ENCODE measurements at places on chromosomes 5 and 9.
A peak's percentile ranks its signal among the peaks of the same experiment; 100 is the strongest.

GRCh38 chr5:60248901-60249300, 355.4 kb upstream of the PDE4D start:
- DNase-seq, result no peak

DNA sequence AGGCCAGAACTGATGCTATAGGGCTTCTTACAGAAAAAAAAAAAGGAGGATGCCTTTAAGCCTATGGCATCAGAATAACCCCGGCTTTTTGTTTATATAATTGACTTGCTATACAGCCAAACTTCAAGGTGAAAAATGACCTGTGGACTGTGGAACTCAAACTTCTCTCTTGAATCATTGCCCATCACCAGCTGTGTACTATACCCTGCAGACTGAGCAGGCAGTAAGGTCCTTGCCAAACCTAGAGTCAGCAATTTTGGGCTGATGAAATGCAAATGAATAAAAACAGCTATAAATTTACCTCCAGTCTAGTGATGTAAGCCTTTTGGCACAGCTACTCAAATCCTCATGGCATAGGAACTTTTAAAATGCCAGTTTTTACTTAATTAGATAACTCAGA, 44.5 kb upstream of the PPP3R2 start:
- DNase-seq, result no peak

DNA sequence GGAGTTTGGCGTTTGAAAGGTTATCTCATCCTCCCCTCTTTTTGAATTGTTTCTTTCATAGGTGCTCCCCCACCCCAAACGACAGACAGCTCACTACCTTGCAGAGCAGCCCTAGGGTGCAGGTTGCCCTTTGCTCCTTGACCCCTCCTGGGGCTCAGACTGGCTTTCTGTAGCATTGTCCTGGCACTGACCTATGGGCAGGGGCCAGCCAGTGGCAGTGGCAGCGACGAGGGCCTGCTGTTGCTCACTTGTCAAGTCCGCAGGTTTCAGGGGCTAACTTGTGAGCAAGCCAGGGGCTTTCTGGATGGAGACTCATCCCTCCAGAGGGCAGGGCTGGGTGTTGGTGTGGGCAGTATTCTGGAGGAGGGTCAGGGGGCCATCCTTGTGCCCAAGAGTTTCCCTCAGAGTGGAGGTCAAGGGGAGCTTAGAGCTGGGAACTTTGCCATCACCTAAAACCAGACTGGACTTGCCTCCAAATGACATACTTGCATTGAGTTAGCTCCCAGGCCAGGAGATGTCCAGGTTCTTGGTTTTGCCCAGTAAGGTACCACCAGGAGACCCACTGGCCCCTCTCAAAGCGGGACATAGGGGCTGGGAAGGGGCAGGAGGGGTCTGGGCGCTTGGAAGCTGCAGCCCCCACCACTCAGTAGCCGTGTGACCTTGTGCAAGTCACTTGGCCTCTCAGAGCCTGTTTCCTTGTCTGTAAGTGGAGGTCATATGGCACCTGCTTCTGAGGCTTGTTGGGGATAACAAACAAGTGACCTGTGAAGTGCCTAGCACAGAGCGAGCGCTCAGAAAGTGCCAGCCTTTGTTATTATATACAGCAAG, 53.5 kb upstream of the CDKN2AIPNL start:
- no peak for DNase-seq

GRCh38 chr5:80747922-80748321, 93.1 kb upstream of the DHFR start:
- DNase-seq, result no peak

DNA sequence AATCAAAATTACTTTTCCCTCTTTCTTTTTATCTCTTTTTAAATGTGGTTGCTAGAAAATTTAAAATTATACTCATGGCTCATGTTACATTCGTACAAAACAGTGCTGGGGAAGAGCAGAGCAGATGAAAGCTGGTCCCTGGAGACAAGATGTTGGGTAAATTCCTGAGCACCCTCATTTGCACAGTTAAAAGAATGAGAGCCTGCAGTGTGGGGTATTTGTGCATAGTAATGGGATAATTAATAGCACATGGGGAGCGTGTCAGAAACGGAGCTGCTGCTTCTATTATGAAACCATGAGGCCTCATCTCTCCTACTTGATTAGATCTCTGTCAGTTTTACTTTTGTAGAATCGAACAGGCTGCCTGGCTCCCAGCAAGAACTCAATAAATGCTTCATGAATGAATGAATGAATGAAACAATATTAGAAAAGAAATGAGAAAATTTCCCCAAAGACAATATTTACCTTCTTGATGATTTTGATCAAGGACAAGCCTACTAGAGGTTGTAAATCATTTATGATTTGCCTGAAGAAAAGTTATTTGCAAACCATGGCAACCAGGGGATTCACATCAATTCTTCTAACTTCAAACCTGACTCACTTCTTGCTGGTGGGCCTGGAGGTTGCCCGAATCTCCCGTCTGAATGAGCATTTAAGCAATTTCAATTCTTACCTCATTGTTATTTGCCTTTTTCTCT, 177.2 kb upstream of the TUT7 start:
- no peak for DNase-seq

- DNase-seq, result no peak
Measured at GRCh38 chr9:135020481-135021392, 66.7 kb upstream of the OLFM1 start.

DNA sequence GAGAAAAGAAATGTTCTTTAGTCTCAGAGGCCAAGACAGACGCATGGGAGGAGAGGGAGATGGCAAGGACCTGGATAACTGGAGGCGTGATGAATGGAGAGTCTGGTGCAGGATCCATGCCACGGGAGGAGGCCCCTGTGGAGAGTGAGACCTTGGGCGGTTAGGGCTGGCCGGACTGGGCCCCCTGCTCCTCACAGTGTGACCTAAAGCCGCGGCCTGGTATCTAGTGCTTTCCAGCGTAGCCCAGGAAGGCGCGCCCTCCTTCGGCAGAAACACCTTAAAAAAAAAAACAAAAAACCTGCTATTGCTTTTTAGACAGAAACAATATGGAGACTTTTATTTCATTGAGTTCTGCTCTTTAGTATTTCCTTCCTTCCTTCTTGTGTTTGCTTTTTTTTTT, 33.1 kb downstream of the SCGB3A1 start:
- no peak for DNase-seq

GRCh38 chr9:4137234-4137633, 162.6 kb downstream of the GLIS3 start:
- DNase-seq, result no peak

DNA sequence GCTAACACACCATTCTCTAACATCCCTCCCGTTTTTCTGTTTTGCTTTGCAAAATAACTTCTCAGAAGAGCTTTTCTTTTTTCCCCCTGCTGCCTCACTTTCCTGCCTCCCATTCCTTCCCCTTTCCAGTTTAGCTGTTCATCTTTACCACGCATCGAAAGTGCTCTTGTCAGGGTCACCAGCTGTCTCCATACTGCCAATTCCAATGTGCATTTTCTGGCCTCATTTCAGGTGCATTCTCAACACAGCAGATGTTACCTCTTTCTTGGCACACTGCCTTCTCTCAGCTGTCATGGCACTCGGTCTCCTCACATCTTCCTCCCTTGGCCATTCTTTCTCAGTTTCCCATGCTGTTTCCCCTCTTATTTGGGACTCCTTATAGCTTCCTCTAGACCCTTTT, 9.5 kb downstream of the ARSK start:
- DNase-seq, result no peak

- DNase-seq, result no peak
Measured at GRCh38 chr5:139141446-139142204, 56.5 kb downstream of the SIL1 start.

DNA sequence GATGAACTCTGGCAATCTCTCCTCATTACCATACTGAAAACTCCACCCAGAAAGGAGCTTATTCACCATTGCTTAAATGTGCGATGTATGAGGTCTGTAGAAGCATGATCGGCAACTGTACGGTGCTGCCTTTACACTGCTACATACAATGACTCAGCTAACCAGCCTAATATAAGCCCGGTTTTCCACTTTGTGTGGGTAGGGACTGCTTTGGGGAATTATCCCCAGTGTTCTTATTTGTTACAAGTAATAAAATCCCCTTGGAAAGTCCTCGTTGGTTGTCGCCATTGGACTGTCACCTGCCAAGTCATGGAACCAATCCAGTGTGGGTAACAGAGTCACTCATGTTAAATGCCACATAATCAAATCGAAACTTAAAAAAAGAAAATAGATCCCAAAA, 23.5 kb upstream of the TENT2 start:
- DNase-seq, result no peak

- DNase-seq, result peak; percentile 73
Measured at GRCh38 chr5:149837680-149838269, 106.8 kb downstream of the PDE6A start.

GRCh38 chr5:112475747-112476365, 56.8 kb upstream of the EPB41L4A start:
- DNase-seq, result no peak

DNA sequence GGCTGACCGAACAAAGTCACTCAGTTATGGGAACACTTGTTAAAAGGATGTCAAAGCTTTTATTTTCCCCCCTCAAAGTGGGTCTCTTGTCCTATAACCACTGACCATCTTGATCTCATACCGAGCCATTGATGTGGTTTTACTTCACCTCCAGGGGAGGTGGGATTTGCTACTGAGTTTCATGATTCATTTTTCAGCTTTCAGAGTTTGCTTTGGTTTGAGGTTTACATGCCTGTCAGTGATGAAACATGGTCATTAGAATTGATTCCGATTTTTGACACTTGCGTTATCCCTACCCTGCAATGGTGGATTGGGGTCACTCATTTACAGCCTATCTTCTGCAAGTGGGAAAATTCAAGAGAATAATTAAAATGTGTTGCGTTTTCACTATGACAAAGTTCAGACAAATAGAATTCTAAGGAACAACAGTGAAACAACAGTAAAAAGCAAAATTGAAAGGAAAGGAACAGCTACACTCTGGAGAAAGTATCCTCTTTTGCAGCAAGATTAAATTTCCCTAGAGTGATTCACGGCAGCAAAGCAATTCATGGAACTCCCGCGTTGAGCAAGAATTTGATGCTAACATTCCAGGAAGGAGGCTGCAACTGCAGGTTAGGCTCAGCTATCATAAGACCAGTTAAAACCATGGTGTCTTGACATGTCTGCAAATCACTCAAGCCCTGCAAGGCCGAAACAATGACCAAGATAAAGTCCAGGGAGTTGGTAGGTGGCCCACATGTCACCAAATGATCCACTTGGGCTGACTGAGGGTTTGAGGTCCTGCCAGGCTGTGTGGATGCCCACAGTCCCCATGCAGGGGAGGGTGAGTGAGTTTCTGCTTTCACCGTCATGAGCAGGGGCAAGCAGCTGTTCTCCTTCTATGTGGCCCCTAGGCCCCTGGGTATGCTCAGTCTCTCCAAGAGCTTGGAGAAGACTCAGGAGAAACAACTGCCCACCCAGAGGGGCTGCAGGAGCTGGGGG, 9.4 kb downstream of the GADD45G start:
- no peak for DNase-seq

DNA sequence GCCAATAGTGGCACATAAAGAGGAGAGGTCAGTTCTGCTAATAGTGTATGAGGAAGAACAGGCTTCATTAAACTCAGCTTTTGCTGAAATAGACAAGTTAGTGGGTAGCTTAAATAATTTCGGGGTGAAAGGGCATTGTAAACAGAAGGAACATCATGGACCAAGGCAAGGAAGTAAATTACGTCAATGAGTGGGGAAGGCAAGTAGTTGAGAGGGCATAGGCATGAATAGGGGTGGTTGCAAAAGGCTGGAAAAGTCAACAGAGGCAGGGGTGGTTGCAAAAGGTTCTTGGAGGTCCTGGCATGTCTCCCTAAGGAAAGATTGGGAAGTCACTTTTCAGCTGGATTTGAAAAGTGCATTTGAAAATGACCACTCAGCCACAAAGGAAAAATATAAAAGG, 383.3 kb upstream of the RPS23 start:
- DNase-seq, result no peak

DNA sequence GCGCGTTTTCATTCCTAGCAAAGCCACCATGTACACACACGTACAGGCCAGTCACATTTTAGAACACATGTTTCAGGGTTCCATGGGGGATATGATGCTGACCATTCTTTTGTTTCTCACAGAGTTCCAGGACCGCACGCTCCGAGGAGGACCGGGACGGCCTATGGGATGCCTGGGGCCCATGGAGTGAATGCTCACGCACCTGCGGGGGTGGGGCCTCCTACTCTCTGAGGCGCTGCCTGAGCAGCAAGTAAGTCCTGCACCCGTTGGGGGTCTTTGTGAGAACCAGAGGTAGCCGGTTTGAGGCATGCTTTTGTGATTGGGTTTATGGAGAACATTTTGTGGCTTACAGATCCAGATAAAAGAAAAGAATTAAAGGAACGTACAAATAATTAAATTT, 30.8 kb downstream of the ADAMTSL1 start:
- DNase-seq, result no peak

GRCh38 chr5:175216991-175217390, 227.0 kb downstream of the DRD1 start:
- no peak for DNase-seq

DNA sequence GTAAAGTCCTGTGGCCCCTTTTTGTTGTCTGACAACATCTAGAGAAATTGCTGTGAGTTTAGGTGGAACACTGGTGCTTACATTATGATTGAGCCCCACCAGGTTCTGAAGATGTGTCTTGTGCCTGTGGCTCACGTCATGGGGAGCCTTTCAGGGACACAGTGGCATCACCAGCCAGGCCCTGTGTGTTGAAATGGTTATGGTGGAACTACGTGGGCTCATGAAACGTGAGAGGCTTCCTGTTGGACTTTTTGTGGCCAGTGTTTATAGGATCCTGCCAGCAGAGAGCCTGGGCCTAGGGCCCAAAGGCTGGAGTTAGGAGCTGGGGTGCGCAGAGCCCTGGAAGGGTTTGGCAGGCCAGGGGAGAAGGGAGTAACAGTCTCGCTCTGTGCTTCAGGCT, 46.8 kb downstream of the TENT4A start:
- DNase-seq, result no peak

- no peak for DNase-seq
Measured at GRCh38 chr5:23269981-23270380, 237.4 kb upstream of the PRDM9 start.

DNA sequence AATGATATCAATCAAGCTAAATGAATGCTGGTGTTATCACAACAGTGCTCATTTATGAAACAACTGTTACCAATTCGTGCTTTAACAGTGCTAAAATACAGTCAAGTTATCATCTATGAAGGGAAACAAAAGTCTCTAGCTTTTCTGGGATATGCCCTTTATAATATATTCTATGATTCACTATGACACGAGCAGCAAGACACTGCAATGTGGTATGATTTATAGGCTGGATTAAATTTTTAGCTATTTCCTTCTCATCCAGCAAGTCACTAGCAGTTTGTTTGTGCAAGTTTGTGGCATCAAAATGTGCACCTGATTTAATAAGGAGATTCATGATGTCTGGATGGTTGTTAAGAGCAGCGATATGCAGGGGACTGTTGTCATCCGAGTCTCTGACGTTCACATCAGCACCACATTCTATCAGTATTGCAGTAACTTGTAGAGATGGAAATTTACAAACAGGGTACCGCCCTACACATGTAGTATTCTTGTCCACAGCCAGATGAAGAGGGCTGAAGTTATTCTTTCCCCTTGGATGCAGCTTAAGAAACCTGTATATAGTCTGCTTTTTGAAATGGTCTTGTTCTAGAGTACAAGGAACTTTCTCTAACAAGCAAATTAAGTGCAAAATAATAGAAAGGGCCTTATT, 20.3 kb downstream of the FEM1C start:
- no peak for DNase-seq

- no peak for DNase-seq
Measured at GRCh38 chr5:113166261-113166660, 189.7 kb downstream of the DCP2 start.
